CD4-positive, alpha-beta memory T cell (primary cell): ENCODE measurements at places on chromosomes 7 and 10. TPM values are rescaled to one million over a fixed set of nuclear protein-coding genes. Genes with fewer than 3 reads are reported as not detected.

TMEM213 gene
- total RNA-seq: not detected

NODAL gene
- not detected for total RNA-seq

RGS10 gene
- 122 TPM for total RNA-seq

LBX1 gene
- not detected for total RNA-seq

- no peak for DNase-seq
Observed at GRCh38 chr7:150369748-150370501, 1.3 kb downstream of the REPIN1 start.

DNA sequence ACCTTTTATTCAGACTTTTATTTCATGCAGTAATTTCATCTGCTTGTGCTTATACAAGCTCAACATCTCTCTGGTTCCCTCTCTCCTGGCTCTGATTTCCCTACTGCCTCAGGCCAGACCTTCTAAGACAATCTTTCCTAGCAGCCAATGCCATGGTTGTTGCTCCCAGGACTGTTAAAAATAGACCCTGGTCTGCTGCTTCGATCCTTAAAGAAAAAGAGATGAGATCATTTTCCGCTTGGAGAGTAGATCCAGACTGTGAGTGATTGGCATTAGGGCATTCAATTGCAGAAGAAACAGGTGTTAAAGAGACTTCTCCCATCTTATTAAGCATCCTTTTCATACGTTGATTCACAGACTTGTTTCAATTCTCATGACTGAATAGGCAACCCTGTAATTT lies 68.4 kb upstream of the ITGB1 start:
- no peak for DNase-seq

DNA sequence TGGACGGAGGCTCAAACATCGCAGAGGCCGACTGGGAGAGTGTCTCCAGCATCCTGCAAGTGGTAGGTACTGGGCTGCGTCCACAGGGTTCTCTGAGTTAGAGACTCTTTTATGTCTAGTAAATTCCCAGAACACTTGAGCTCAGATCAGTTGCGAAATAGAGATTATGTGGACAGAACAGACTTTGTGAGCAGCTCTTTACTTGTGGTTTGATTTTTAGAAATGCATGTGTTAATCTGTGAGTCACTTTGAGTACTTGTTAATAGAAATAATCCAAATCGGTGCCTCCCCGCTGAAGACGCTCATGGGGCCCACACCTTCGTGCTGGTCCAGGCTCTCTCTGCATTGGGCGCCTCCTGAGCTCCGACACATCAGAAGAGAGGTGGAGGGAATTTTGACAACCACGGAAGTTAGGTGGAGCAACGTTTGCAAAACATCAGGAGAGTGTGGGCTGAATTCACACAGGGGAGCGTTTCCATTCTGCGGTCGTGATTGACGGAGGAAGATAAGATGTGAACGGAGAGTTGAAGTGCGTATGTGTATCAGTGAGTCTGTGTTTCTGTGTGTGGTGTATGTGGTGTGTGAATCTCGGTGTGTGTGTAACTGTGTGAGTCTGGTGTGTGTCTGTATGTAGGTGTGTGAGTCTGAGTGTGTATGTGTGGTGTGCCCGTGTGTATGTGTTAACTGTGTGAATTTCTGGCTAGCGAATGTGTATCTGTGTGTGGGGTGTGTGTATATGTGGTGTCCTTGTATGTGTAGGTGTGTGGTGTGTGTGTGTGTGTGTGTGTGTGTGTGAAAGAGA lies 32.1 kb downstream of the PFKP start:
- no peak for DNase-seq

GRCh38 chr7:8442051-8442813 lies 8.8 kb downstream of the NXPH1 start:
- DNase-seq: no peak

DNA sequence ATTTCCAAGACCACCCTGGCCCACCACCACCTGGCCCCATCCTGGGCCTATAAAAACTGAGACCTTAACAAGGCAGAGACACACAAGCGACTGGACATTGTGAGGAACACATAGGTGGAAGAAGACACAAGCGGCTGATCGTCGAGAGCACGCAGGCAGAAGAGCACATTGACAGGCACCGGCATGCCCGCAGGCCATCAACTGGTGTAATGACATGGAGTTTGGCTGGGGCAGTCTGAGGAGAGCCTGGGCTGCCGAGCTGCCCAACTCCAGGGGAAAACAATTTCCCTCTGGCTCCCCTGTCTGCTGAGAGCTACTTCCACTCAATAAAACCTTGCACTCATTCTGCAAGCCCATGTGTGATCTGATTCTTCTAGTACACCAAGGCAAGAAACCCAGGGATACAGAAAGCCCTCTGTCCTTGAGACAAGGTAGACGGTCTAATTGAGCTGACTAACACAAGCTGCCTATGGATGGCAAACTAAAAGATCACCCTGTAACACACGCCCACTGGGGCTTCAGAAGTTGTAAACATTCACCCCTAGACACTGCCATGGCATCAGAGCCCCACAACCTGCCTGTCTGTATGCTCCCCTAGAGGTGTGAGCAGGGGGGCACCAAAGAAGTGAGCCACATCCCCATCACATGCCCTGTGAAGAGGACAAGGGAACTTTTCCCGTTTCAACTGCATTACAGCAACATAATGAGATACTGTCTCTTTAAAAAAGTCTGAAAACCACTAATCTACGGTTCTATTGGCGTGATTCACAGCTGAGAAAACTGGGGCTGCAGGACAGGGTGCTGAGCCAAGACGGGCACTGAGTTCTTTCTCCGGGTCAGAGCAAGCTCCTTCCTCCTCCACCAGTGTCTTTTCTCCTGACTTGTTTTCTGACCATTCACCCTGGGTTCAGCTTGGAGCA lies 18.5 kb upstream of the TNS3 start:
- DNase-seq: no peak

GRCh38 chr10:100502926-100503494 lies 16.7 kb downstream of the SEC31B start:
- no peak for DNase-seq

- DNase-seq: no peak
Observed at GRCh38 chr7:20298486-20298901, 32.2 kb upstream of the ITGB8 start.
